ENCODE measurements at places on chromosomes 2 and 18.

DNA sequence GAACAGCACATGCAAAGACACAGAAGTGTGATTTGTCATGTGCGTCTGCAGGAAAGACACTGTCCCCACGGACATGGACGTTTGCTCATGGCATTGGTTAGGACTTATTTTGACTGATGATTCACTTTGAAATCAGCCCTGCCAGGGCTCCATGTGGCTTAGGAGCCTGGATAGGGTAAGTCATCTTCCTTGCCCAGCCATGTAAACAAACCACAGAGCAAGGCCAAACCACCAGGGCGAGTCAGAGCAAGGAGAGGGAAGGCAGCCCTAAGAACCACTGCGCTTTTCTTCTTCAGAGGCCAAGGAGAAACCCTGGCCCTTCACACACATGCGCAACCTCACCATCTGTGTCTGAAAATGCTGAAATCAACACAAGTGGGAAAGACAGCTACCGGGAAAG, 88.8 kb downstream of the GFPT1 start:
- no peak for DNase-seq

DNA sequence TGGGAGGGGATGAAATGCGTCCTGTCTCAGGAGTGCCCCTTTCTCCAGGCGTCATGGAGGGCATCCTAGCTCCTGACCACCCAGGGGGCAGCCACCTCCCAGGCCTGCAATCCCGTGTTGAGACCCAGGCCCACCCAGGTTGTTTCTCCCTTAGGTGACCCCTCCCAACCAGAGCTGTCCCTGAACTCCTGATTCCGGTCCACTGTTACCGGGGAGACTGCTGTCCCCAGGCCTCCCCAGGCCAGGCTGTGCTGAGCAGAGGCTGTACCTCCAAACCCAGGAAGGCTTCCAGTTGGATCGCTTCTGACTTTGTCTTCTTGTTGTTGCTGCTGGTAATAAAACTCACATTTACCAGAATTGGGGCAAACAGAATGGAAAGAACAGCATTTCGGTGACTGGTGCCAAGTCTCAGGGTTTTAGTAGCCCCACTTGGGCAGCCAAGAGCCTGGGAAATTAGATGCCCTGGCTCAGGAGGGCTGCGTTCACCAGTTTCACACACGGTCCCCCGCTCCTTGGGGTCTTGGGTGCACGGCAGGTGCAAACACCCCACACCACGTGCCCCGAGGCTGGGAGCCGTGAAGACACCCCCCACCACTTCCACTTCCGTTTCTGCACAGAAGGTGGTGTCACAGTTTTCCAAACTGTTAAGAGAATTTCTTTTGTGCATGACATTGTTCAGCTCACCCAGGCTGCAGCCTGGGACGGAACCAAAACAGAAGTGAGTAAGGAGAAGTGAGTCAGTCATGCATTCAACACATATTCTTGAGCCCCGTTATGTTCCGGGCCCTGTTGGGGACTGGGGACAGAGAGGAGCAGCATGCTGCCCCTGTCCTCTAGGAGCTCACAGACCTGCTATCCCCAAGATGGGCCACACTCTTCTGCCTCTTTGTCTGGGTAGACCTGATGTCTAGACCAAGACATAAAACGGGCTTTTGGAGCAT, 29.4 kb downstream of the ITM2C start:
- no peak for DNase-seq

DNA sequence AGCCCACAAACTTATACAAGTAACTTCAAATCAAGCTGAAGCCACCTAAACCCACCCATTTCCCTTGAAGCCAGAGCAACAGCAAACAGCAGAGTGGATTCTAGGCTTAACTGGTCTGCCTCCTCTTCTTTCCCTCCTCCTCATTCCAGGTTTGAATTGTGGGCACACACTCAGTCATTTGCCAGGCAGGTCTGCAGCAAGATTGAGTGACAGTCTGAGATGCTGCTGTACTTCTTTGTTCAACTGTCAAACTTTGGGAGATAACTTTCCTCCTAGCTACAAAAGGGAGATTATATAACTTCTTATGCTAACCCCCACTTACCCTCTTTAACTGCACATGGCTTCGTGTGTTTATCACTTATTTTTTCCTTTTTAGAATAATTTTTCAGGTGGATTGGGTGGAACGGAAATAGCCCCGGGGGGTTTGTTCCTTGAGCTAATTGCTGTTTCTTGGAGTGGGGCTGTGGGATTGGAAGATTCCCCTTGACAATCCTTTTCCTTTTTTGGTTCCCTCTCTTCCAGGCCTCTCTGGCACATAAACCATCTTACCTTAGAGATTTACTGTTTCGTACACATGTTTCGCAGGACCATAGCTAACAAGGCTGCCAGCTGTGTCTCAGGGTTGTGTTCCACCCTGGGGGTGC, 55.0 kb downstream of the RNF144A start:
- DNase-seq = no peak

DNA sequence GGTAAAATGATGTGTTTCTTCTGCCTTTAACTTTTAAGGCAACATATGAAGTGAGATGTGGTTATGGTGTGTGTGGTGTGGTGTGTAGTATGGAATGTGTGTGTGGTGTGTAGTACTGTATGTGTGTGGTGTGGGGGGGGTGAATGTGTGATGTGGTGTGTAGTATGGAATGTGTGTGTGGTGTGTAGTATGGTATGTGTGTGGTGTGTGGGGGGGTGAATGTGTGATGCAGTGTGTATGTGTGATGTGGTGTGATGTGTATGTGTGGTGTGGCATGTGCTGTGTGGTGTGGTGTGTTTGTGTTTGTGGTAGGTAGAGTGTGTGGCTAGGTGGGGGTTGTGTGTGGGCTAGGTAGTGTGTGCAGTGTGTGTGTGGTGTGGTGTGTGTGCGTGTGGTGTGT, 17.2 kb upstream of the ARL4C start:
- no peak for DNase-seq

DNA sequence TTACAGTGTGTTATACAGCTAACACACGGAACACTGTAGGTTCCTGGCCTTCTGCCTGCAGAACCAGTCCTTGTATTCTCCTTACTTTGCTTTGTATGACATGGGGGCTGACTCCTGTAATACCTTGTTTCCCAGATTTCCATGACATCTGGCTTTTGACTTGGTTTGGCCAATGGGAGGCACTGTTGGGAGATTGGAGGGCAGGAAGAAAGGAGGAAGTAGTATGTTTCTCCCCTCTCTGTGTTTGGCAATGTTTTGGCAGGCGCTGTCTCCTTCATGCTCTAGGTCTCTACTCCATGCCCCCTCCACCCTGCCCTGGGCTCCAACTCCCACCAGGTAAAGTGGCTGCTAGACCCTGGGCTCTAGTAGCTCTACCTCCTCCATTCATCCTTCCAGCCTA, 331.1 kb upstream of the SLC14A2 start:
- no peak for DNase-seq

GRCh38 chr2:133026536-133027177, 356.7 kb upstream of the LYPD1 start:
- no peak for DNase-seq

DNA sequence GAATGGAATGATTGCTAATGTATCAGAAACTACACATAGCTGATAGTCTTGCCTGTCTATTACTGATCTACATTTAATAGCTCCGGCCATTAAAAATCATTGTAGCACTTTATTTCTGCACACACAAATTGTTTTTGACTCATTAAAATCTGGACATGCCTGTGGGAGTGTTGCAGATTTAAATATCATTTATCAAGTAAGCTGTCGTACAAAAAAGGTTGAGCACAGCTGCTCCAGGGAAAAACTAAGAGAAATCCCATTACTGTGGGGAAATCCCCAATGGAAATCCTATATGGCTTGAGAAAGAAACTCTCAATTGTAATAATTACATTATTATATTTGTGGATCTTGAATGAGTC, 99.6 kb upstream of the CERS6 start:
- DNase-seq = no peak

DNA sequence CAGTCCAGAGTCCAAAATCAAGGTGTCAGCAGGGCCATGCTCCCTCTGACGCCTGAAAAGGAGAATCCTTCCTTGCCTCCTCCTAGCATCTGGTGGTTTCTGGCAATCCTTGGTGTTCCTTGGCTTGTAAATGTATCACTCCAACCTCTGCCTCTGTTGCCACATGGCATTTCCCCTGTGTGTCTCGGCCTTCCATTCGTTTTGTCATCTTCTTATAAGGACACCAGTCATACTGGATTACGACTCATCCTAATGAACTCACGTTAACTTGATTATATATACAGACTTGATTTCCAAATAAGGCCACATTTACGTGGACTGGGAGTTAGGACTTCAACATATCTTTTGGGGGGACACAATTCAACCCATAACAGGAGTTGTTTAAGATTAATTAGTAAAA, 15.8 kb downstream of the PMAIP1 start:
- no peak for DNase-seq

- no peak for DNase-seq
Measured at GRCh38 chr2:172311921-172312345, 115.5 kb upstream of the ITGA6 start.

DNA sequence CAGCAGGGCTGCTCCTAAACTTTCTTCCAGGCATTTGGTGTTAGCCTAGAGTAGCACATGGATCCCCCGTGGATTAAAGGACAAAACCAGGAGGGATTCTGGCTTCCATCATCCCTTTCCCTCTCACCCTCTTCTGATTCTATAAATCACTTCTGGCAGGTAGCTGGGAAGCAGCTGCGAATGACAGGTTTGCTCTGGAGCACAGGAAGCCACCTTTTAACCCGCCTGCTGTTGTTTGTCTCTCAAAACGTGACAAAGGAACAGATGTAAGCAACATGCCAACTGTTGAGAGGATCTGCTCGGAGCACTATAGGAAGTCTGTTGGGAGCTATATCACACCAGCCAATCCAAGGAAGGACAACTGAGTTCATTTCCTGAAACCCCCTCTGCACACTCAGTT, 101.9 kb downstream of the ACTR2 start:
- no peak for DNase-seq

DNA sequence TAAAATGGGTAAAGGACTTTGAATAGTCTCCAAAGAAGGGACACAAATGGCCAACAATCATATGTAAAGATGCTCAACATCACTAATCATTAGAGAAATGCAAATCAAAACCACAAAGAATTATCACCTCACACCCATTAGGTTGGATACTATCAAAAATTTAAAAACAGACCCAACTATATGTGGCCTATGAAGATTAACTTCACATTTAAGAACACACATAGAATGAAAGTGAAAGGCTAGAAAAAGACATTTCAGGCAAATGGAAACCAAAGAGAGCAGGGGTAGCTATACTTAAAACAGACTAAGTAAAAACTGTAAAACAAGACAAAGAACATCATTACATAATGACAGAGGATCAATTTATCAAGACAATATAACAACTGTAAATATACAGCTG, 53.5 kb upstream of the ASPRV1 start:
- no peak for DNase-seq

- DNase-seq = no peak
Measured at GRCh38 chr2:72846171-72847095, 20.6 kb upstream of the EXOC6B start.

GRCh38 chr2:190283783-190284182, 35.8 kb downstream of the HIBCH start:
- no peak for DNase-seq

DNA sequence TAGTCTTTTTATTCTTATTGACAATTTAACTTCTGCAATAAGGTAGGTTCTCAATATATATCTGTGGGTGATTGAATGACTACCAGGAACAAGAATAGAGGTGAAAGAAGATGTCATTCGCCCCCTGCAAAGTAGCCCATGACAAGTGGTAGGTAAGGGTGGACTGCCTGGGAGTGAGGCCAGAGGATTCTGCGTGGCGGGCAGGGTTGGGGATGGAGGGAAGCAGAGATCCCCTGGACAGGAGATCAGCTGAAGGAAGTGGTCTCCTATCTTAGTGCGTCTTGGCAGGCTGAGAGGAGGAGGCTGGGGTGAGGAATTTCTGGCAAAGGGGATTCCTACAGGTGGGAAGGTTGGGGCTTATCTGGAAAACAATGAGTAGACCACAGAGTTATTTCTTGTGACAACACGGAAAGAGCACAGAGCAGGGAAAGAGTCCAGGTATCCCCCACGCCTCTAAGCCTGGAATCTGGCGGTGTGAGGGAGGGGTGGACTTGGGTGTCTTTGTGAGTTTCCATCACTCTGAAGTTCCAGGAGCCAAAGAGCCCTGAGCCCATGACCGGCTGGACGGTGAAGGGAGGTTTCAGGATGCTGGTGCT, 21.5 kb upstream of the MYCN start:
- no peak for DNase-seq

GRCh38 chr2:41772697-41773096, 275.1 kb upstream of the PKDCC start:
- DNase-seq = no peak

GRCh38 chr2:239947729-239948045, 77.5 kb downstream of the NDUFA10 start:
- no peak for DNase-seq

- DNase-seq = no peak
Measured at GRCh38 chr18:1564793-1565192, 660.1 kb downstream of the ADCYAP1 start.

DNA sequence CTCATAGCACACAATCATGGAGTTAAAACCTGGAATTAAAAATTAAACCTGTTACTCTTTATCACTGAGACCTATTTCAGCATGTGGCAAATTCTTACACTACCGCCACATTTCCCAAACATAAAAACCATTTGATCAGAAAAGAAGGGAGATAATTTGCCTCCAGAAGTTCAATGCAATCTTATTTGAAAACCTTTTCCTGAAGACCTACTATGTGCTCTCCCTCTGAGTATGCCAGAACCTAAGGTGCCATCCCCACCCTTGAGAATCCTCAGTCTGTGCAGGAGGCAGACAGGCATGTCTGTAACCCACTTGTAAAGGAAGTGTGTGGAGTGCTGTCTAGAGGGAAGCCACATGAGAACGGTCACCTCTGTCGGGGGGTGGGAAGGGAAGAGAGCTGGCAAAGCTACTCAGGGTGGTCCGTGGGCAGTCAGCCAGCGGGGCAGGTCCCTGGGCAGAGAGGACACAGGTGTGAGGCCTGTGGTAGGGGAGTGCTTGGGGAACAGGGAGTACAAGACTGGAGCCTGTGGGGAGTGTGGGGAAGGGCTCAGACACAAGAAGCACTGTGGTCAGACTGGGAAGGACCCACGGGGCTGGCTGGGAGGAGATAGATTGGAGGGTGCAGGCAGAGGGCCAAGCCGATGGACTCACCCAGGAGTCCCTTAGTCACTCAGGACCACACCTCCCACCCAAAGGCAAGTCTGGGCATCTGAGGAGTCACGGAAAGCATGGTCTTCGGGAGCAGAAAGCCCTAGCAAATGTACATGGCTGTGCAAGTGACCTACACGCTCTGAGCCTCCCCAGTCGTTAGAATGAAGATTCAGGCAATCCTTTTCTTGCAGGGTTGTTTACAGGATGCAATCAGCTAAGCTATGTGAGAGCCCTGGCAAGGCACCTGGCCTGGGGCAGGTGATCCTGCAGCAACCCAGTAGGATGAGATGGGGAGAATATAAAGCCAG, 22.8 kb downstream of the CRACDL start:
- DNase-seq = no peak

- DNase-seq = no peak
Measured at GRCh38 chr2:45169339-45170190, 160.3 kb upstream of the SIX2 start.
